ENCODE measurements at places on chromosomes 6 and 20. TPM values are rescaled to one million over a fixed set of nuclear protein-coding genes. Genes with fewer than 3 reads are reported as not detected.

GRCh38 chr20:58228484-58229197 lies at the start of gene ANKRD60:
Gene ANKRD60 (minus strand): TSS chr20:58228653. CDS start chr20:58228653, 0 bp downstream.
- H3K36me3 ChIP-seq, result no peaks in the 10 kb centered on the region
- H3K27me3 ChIP-seq, result peaks cover 24% of the 10 kb centered on the region
- no peak within 1 kb of the TSS for H3K4me3 ChIP-seq
- no peaks in the 10 kb centered on the region for H3K4me1 ChIP-seq
- DNase-seq, result peak; percentile 76

- no peak for DNase-seq
- H3K4me3 ChIP-seq, result no peak overlapping the region
- H3K36me3 ChIP-seq, result peaks cover 40% of the 10 kb centered on the region
- peaks cover 52% of the 10 kb centered on the region for H3K4me1 ChIP-seq
- no peaks in the 10 kb centered on the region for H3K27me3 ChIP-seq
These were observed 366.5 kb downstream of the ESR1 start for GRCh38 chr6:152173957-152174356.

- H3K36me3 ChIP-seq, result no peaks in the 10 kb centered on the region
- peaks cover 18% of the 10 kb centered on the region for H3K4me1 ChIP-seq
- no peaks in the 10 kb centered on the region for H3K27me3 ChIP-seq
- H3K27ac ChIP-seq, result no peak overlapping the region
- no peak for DNase-seq
- no peak overlapping the region for H3K4me3 ChIP-seq
These were observed 113.6 kb downstream of the ARID1B start for GRCh38 chr6:156890627-156891314.

GRCh38 chr20:63032026-63032800 lies 25.4 kb upstream of the BHLHE23 start:
- no peak overlapping the region for H3K4me3 ChIP-seq
- no peak for DNase-seq
- peaks cover 7% of the 10 kb centered on the region for H3K4me1 ChIP-seq
- no peaks in the 10 kb centered on the region for H3K36me3 ChIP-seq
- no peaks in the 10 kb centered on the region for H3K27me3 ChIP-seq

- H3K27ac ChIP-seq, result no peak overlapping the region
- no peaks in the 10 kb centered on the region for H3K27me3 ChIP-seq
- H3K4me3 ChIP-seq, result no peak overlapping the region
- no peaks in the 10 kb centered on the region for H3K36me3 ChIP-seq
- DNase-seq, result no peak
- H3K4me1 ChIP-seq, result peaks cover 16% of the 10 kb centered on the region
These were observed 130.8 kb downstream of the SOBP start for GRCh38 chr6:107620732-107621131.

DNA sequence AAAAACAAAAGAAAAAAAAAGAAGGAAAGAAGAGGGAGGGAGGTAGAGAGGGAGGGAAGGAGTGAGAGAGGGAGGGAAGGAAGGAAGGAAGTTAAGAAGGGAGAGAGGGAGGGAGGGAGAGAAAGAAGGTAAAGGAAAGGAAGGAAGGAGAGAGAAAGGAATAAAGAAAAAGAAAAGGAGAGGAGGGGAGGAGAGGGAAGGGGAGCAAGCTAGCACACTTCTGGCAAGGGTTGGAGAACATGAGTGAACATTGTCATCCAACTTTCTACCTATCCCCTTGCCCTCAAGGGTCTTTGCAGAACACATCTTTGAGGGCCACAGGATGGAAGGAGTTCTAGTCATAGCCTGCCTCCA lies 34.1 kb upstream of the IL17A start:
- H3K27ac ChIP-seq, result no peak overlapping the region
- no peak overlapping the region for H3K4me3 ChIP-seq
- H3K36me3 ChIP-seq, result no peaks in the 10 kb centered on the region

DNA sequence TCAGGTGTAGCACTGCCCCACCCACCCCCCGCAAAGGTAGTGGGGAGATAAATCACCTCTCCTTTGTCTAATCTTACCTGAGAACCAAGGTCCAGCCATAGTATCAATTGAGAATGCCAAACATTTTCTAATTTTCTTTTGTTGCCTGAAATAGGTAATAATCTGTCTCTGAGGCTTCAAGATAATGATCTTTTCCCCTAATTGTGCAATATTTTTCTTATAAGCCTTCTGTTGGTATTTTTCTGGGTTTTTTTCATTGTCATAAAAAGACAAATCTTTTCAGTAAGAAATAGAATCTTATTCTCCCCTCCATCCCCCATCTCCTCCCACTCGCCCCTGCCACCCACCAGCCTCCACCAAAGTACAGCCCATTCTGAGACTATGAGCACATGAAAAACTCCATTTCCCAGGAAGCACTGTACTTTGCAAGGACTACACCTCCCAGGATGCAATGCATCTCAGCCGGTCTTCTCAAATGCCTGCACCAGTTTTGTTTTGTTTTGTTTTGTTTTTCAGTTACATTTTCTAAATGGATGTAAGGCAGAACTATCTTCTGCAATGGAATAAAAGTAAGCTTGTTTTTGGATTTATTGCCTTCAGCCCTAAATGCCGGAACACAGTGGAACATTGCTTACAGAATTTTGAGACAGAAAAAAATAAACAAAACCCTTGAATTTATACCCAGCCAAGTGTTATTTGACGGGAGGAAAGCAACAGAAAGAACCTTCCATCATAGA lies 268.0 kb downstream of the TFAP2A start:
- H3K4me1 ChIP-seq, result no peaks in the 10 kb centered on the region
- H3K27me3 ChIP-seq, result no peaks in the 10 kb centered on the region
- no peaks in the 10 kb centered on the region for H3K36me3 ChIP-seq
- no peak overlapping the region for H3K27ac ChIP-seq

DNA sequence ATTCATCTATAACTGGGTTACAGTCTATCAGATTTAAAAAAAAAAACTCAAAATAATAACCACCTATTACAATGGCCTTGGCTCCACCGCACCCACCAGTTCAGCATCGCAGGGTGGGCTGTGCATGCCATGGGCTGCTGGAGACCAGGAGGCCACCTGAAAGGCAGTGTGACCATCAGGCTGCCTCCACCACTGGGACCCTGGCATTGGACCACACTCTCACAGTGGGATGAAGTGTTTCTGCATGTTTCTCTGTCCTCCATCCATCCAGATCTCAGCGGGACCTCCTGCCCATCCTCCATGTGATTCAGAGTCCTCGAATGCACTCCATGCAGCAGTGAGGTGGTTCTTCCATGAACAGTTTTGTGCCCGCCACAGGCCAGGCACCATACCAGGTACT lies 206.1 kb upstream of the CST7 start:
- no peak overlapping the region for H3K4me3 ChIP-seq
- DNase-seq, result no peak
- peaks cover 6% of the 10 kb centered on the region for H3K4me1 ChIP-seq

GRCh38 chr6:6546318-6547109 lies 42.0 kb upstream of the LY86 start:
- peaks cover 9% of the 10 kb centered on the region for H3K27me3 ChIP-seq
- H3K36me3 ChIP-seq, result no peaks in the 10 kb centered on the region
- DNase-seq, result no peak
- no peak overlapping the region for H3K27ac ChIP-seq
- H3K4me3 ChIP-seq, result peak overlapping the region; percentile 17

GRCh38 chr6:79702691-79703090 lies 71.6 kb downstream of the SH3BGRL2 start:
- DNase-seq, result no peak
- no peaks in the 10 kb centered on the region for H3K27me3 ChIP-seq
- no peaks in the 10 kb centered on the region for H3K36me3 ChIP-seq
- no peaks in the 10 kb centered on the region for H3K4me1 ChIP-seq
- no peak overlapping the region for H3K27ac ChIP-seq

GRCh38 chr20:23362392-23363256 lies 642 bp downstream of the GZF1 start:
- no peak for DNase-seq
- H3K27ac ChIP-seq, result peak overlapping the region; percentile 90
- peak overlapping the region; percentile 64 for H3K4me3 ChIP-seq
- no peaks in the 10 kb centered on the region for H3K36me3 ChIP-seq
- no peaks in the 10 kb centered on the region for H3K27me3 ChIP-seq
- peaks cover 47% of the 10 kb centered on the region for H3K4me1 ChIP-seq

GRCh38 chr6:133707456-133707855 lies 181.5 kb upstream of the TCF21 start:
- no peaks in the 10 kb centered on the region for H3K36me3 ChIP-seq
- H3K4me3 ChIP-seq, result no peak overlapping the region
- no peaks in the 10 kb centered on the region for H3K4me1 ChIP-seq
- H3K27me3 ChIP-seq, result no peaks in the 10 kb centered on the region
- no peak overlapping the region for H3K27ac ChIP-seq

DNA sequence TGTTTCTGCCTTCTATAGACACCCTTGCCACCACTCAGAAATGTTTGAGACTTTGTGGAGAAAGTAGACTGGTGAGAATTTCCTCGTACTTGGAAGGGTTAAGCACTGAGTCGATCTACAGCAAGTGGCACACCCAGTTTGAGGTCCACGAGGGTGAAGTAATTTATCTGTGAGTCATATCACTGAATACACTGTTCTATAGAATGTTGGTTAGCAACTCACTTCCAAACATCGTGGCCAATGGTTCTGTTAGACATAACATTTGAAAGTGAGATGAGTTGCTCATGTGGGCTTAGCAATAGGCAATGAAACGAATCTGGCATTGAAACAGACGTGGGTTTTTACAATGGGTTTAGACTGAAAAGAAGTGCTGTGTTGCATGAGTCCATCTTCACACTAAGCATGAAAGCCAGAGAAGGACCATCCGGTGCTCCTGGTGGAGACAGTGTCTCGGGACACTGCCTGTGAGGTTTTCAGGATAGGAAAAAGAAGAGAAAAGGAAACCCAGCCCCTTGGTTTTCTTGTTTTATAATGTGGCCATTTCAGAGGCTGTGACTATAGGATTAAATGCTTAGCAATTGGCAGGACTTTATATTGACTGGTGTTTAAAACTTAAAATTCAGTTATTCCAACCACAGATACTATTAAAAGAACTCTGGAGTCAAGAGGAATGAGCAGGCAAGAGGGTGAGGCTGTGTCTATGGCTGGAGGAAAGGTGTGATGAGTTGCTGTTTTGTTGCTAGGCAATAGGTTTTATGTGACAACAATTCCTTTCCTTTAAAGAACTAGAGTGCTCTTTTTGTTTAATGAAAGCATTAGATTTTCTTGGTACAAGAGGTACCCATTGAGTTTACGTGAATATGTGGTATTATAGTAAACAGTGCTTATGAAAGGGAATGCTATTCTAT lies 31.0 kb upstream of the EZR start:
- H3K4me1 ChIP-seq, result peaks cover 58% of the 10 kb centered on the region
- H3K27ac ChIP-seq, result peak overlapping the region; percentile 83
- no peaks in the 10 kb centered on the region for H3K27me3 ChIP-seq
- no peak overlapping the region for H3K4me3 ChIP-seq

DNA sequence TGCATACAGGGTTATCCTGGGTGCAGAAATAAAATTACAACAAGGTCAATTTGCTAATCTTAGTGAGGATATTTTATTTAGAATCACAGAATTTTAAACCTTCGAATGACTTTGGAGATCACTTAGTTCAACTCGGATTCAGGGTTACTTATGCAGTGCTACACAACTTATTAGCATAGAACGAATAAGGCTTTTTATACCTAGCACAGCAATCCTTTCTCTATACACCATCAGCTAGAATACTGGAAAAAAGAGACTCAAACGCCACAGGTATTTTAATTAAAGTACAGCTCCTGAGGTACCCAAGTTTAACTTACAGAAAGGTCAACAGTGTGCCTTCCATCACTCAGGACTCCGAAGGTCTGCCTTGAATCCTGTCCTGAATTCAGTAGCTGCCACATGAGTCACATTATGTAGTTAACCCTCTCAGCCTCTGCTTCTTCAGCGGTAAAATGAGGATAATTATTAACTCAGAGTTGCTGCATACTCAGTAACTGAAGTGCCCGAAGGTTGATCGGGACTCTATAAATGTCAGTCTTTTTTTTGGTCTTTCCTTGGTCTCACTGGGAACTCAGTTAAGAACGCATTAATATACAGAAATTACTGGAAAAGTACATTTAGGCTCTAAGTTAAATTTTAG lies 6.0 kb upstream of the QKI start:
- peaks cover 15% of the 10 kb centered on the region for H3K4me1 ChIP-seq
- H3K36me3 ChIP-seq, result no peaks in the 10 kb centered on the region
- H3K27ac ChIP-seq, result no peak overlapping the region
- no peak overlapping the region for H3K4me3 ChIP-seq

DNA sequence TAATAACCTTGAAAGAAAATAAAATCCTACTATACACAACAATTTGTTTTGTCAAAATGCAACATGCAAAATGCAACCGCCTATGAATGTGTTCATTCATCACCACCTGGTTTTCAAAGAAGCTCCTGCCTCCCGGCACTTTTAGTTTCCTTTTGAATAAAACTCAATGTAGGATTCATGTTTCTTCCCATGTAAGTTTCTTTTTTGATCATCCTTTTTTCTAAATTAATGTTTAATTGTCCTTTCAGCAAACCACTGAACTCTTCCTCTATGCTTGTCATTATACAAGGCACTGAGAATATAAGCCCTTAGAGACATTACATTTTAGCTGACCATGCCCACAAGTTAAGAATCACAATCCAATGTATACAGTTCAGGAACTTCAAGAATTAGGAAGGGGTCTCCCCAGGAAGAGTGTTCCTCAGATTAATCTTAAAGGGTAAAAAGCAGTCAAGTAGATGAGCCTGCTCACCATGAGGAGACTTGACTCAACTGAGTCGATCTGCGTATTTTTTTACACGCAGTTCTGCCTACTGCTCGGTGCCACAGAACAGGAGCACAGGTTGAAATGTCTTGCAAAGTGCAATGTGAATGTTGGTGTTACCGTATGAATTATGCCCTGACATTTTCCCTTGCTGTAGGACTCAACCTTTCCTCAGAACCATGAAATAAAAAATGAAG lies 7.2 kb upstream of the THEMIS start:
- peaks cover 7% of the 10 kb centered on the region for H3K36me3 ChIP-seq
- peak; percentile 36 for DNase-seq
- no peaks in the 10 kb centered on the region for H3K27me3 ChIP-seq
- H3K4me3 ChIP-seq, result peak overlapping the region; percentile 44

DNA sequence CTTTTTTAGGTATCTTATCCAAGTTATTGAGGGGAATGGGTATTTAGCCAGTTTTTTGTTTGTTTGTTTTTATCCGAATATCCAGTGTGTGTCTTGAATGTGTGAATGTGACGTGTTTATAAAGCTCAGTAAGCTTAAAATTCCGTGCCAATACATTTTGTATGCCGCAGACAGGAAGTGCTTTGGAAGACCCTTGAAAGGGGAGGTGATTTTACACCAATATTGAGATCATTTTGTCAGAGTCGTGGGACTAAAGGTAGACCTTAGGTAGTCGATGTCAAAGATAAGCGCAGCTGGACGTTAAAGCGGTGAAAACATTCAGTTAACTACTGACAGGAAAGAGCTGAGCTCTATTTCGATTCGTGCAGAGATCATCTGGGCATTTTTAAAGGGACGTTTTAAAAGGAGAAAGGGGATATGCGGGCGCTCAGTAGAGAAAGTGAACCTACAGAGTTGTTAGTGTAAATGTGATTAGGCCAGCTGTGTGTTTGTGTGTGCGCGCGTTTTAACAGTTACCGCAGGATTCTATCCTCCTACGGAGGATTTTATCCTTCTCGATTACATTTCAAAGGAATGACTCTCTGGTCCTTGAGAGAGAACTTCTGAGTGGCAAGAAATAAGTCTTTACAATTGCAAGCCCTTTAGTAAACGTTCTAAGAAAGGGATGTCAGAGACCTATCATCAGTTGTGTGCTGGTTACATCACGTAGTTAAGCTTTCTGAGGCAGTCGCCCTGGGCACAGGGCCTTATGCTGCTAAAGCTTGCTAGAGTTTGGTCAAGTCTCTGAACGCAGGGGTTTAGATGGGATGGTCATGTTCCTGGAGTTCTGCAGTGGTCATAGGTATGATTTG lies 625 bp upstream of the ECHDC1 start:
- DNase-seq, result no peak
- peak overlapping the region; percentile 70 for H3K4me3 ChIP-seq
- peak overlapping the region; percentile 65 for H3K27ac ChIP-seq
- no peaks in the 10 kb centered on the region for H3K27me3 ChIP-seq

The B3GAT2 gene
- total RNA-seq, result not detected

The MUC22 gene
- not detected for total RNA-seq

The RCAN2 gene
- not detected for total RNA-seq

The HLA-DOB gene
- total RNA-seq, result 0.61 TPM

The BPIFB2 gene
- total RNA-seq, result not detected

The TGM3 gene
- total RNA-seq, result not detected

The MANEA gene
- 12.2 TPM for total RNA-seq

All from CD4-positive, alpha-beta memory T cell (primary cell).